A549 treated with Mapracorat at 1 μM for 4 hours (cell line): ENCODE measurements at places on chromosomes 2 and 18. TPM values are rescaled to one million over a fixed set of nuclear protein-coding genes. Genes with fewer than 3 reads are reported as not detected.

Gene AP1S3
- 27.1 to 42.2 TPM (median 34.3 TPM) in 5 replicates for total RNA-seq

Gene TWSG1
- total RNA-seq = 12.1 to 18.6 TPM (median 17.6 TPM) in 5 replicates

Gene MYO7B
- 0.09 to 0.24 TPM (median 0.14 TPM) in 5 replicates for total RNA-seq

Gene CYBRD1
- 25.8 to 34.2 TPM (median 31.4 TPM) in 5 replicates for total RNA-seq

Gene GPBAR1
- total RNA-seq = 0.09 to 0.42 TPM (median 0.28 TPM) in 5 replicates

Gene GRP
- total RNA-seq = not detected in 5 replicates

Gene IL1RL2
- total RNA-seq = 0.07 TPM in 1 of 5 replicates, not detected in the others

Gene AGXT
- total RNA-seq = not detected in 5 replicates

Gene COL3A1
- 0.07 to 0.26 TPM (median 0.15 TPM) in 5 replicates for total RNA-seq

Gene CCDC85A
- 0.22 to 0.27 TPM (median 0.24 TPM) in 5 replicates for total RNA-seq

Gene CFC1
- total RNA-seq = not detected in 5 replicates

Gene COL5A2
- total RNA-seq = 45.0 to 80.0 TPM (median 66.6 TPM) in 5 replicates

Gene MDH1B
- 1.4 to 2.0 TPM (median 1.7 TPM) in 5 replicates for total RNA-seq

Gene ZC3H6
- 0.24 to 0.69 TPM (median 0.44 TPM) in 5 replicates for total RNA-seq

Gene KCNJ3
- total RNA-seq = not detected in 5 replicates

Gene STAT4
- 3.0 to 4.5 TPM (median 4.1 TPM) in 5 replicates for total RNA-seq

Gene HNMT
- 0.53 to 1.4 TPM (median 0.71 TPM) in 5 replicates for total RNA-seq
